ENCODE measurements at places on chromosomes 12 and 14. TPM values are rescaled to one million over a fixed set of nuclear protein-coding genes. Genes with fewer than 3 reads are reported as not detected.

The KRT85 gene
- not detected for total RNA-seq

The EML5 gene
- total RNA-seq, result not detected

The PLEK2 gene
- 5.0 TPM for total RNA-seq

The SLC8A3 gene
- total RNA-seq, result 1.4 TPM

The RAB21 gene
- 7.2 TPM for total RNA-seq

The NELL2 gene
- not detected for total RNA-seq

The TSPAN19 gene
- total RNA-seq, result 0.13 TPM

The TAS2R7 gene
- total RNA-seq, result not detected

The CCDC92 gene
- 11.0 TPM for total RNA-seq

The DAO gene
- not detected for total RNA-seq

The TDRD9 gene
- not detected for total RNA-seq

The DBX2 gene
- not detected for total RNA-seq

The RASSF8 gene
- 24.6 TPM for total RNA-seq

The CCDC38 gene
- total RNA-seq, result not detected

The PELI2 gene
- 7.9 TPM for total RNA-seq

The TMEM229B gene
- not detected for total RNA-seq

The SELPLG gene
- 2.2 TPM for total RNA-seq

The RIMBP2 gene
- total RNA-seq, result not detected

The COX6A1 gene
- total RNA-seq, result 667 TPM

The PAPLN gene
- 5.7 TPM for total RNA-seq

The HELB gene
- total RNA-seq, result 1.3 TPM

The KCNMB4 gene
- total RNA-seq, result 1.4 TPM

The CLEC2A gene
- not detected for total RNA-seq

The WNT5B gene
- total RNA-seq, result 8.6 TPM

The MYH6 gene
- not detected for total RNA-seq

The KLRC3 gene
- total RNA-seq, result 0.39 TPM

The P2RX2 gene
- total RNA-seq, result not detected

The CD163L1 gene
- total RNA-seq, result 0.16 TPM

The MRPS35 gene
- total RNA-seq, result 52.8 TPM
